ENCODE measurements at places on chromosomes 1 and 21.

DNA sequence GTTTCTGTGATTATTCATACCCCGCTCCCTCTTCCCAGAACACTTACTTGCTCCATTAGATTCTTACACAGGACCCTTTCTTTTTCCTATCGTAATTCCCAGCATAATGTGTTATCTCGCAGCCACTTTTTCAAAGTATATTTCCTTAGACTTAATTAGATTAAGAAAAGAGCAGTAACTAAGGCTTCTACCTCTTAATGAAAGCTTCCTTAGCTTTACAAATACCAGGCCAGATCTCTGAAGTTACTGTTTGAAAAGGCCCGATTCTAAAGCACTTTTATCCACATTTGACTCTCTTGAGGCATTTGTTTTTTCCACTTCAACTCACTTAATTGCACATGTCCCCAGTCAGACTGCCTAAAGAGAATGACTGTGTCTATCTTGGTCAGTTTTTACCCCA, 1264.3 kb upstream of the ADGRL2 start:
- DNase-seq: no peak

DNA sequence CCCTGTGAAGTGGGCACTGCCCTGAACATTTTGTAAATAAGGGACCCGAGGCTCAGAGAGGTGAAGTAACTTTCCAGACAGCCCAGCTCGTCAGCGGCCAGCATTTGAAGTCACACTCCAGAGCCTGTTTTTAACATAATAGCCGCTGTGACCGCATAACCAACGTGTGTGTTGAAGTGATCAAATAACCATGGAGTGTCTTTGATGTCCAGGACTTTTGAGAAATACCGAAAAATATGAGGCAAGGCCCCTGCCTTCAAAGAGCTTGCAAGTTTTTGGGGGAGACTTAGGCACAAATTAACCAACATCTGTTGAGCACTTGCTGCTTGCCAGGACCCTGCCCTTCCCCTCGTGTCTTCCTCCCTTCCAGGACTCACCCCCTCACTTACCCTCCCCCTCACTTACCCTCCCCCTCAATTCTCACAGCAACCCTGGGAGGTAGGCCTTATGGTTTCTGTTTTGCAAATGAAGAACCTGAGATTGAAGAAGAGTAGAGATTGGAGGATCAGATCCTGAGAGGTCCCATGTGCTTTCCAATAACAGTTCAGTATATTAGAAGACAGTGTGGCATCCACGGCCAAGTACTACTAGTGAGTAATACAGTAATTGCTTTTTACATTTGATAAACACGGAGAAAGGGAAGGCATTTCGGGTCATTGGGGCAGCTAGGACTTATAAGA, 1.3 kb upstream of the SLC16A1 start:
- DNase-seq: peak; percentile 89

DNA sequence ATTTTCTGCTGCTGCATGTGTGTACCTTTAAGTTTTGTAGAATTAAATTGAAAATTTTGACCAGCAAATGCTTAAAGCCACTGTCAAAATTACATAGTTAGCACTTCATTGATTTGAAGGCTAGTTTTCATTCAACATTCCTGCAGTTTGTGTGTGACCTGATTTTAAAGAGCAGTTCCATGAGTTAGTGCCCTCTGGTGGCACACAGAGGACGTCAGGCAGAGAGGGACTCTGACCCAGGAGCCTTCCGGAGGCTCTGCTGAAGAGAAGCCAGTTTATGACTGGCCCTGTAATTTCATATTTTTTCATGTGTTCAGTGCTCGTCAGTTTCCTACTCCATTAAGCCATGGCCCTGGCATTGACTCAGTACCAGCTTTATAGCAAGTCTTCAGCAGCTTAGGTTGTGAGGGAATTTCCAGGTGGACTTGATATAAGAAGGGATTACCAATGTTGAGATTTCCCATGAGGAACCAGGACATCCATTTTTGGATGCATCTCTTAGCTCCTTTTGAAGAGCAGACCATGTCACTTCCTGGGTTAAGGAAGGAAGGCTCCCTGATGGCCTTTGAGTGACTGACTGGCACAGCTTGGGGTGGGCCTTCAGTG, 104.7 kb downstream of the CAMTA1 start:
- DNase-seq: no peak

- no peak for DNase-seq
Observed at GRCh38 chr1:185734929-185735700, 924 bp downstream of the HMCN1 start.

- DNase-seq: no peak
Observed at GRCh38 chr1:114540272-114540671, 29.3 kb upstream of the TRIM33 start.

DNA sequence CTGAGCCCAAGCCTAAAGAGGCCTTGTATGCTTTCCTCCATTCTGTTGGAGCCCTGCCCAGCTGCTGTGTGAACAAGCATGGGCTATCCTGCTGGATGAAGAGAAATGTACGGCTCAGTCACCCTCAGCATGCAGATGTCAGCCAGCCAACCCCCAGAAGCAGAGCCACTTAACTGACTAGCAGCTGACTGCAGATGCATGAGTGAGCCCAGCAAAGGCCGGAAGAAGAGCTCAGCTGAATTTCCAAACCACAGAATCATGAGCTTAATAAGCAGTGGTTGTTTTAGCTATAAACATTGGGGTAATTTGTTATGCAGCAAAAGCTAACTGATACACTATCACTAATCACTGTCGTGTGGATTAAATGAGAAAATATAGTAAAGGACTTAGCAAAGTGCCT, 39.0 kb downstream of the FOXO6 start:
- peak; percentile 99 for DNase-seq

DNA sequence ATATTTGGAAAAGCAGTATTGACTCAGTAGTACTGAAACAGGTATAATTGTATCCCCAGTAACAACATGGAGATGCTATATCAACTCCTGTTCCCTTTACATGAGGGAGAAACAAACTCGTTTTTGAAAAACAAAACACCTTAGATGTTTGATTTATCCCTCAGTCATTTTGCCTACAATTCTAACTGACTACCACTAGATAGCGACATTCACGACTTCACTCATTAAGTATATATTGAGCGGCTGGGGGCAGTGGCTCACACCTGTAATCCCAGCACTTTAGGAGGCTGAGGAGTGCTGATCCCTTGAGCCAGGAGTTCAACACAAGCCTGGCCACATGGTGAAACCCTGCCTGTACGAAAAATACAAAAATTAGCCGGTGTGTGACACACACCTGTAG, 83.3 kb downstream of the CYYR1 start:
- no peak for DNase-seq

DNA sequence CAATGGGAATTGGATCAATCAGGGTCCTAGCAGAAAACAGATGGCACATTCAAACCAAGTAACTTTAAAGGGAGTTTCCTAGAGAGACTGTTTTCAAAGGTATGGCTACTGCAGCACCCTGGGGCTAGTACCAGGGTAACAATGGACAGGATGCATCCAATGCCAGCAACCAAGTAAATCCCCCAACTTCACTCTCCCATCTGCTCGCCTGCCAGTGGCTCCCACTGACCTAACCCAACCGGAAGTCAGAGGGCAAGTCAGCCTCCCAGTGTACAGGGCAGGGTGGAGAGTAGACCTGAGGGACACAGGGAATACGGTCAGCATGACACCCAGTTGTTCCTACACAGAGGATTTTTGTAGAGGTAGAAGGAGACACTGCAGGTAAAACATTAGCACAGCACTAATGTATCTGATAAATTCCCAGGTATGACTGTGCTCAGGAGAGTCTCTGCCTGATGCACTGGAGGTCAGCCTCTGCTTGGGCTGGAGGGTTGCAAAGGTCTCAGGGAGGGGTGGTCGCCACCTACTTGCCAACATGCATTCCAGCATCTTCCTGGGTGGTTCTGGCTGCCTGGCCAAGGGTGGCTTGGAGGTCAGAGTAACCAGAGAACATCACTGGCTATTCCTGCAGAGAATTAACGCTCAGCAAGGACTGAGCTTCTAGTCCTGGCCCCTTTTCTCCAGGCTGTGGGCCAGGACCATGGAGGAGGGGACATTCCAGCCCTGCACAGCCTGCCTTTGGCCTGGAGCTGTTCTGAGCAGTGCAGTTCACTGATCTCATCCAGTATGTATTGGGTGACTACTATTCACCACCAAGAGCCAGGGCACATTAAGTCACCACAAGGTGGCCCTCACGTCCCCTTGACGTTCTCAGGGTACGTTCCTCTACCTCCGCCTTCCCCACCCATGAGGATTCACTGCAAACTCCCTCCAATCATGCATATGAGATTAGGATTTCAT, 5.1 kb upstream of the GJA4 start:
- no peak for DNase-seq

- no peak for DNase-seq
Observed at GRCh38 chr1:27360159-27361043, 6.4 kb downstream of the MAP3K6 start.

GRCh38 chr1:25875154-25875855, at the start of gene PAQR7:
TSS of gene PAQR7 (minus strand) at chr1:25875708. CDS start at chr1:25863839, 11,869 bp downstream.
- no peak for DNase-seq

DNA sequence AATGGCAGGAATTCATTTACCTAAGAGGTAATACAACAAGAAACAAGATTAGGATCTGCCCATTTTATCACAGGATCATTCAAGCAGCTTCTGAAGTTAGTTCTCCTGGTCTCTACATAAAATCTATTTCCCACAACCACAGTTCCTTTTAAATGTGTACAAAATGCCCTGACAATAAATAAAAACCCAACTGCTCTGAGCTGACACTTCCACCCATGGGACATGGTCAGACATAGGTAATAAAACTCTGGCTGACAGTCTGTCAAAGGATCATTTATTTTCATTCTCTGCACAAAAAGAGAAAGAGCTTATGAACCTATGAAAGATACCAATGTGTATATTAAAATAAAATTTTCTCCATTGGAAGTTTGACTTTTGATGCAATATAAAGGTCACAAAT, 145.4 kb upstream of the PALMD start:
- DNase-seq: no peak

DNA sequence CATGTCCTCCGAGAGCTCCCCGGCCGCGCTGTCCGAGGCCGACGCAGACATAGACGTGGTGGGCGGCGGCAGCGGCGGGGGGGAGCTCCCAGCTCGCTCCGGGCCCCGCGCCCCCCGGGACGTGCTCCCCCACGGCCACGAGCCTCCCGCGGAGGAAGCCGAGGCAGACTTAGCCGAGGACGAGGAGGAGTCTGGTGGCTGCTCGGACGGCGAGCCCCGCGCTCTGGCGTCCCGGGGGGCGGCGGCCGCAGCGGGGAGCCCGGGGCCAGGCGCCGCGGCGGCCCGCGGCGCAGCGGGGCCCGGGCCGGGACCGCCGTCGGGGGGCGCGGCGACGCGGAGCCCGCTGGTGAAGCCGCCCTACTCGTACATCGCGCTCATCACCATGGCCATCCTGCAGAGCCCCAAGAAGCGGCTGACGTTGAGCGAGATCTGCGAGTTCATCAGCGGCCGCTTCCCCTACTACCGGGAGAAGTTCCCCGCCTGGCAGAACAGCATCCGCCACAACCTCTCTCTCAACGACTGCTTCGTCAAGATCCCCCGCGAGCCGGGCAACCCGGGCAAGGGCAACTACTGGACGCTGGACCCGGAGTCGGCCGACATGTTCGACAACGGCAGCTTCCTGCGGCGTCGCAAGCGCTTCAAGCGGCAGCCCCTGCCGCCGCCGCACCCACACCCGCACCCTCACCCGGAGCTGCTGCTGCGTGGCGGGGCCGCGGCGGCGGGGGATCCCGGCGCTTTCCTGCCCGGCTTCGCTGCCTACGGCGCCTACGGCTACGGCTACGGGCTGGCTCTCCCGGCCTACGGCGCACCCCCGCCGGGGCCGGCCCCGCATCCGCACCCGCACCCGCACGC, 547 bp downstream of the FOXD2 start:
- no peak for DNase-seq

DNA sequence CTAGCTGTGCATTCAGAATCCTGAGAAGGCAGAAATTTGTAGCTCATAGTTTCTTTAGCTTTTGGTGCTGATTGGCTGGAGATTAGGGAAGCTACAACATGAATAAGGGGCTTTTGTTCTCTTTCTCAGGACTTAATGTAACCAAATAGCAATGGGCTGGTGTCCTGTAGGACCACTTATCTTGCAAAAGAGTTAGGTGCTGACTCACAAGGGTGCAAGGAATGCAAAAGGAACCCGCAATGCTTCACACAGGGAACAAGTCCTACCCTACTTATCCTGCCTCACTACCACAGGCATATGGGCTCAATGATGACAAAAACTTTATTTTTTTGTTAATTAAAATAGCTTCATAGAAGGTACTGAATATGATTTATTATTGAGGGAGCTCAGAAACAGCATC, 541.5 kb downstream of the AMY1C start:
- no peak for DNase-seq

DNA sequence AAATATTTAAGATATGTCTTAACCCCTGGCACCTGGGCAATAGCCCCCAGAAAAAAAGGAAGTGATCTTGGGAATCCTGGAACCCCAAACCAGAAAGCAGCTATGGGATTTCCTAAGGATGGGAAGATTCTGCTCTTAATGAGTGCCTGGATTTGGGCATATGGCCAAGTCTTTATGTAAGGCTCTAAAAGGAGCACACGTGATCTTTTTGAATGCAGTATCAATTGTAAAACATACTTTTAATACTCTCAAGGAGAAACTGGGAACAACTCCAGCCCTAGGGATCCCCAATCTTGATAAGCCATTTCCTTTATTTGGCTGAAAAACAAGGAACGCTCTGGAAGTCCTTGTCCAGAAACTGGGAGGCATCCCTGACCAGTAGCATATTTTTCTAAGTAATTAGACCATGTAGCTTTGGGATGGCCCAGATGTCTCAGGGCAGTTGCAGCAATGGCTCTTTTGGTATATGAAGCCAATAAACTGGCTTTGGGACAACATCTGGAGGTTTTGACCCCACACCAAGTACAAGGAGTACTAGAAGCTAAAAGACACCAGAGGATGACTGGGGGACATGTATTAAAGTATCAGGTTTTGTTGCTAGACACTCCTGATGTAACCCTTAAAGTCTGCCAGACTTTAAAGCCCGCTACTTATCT, 80.9 kb upstream of the KIAA0040 start:
- DNase-seq: no peak

DNA sequence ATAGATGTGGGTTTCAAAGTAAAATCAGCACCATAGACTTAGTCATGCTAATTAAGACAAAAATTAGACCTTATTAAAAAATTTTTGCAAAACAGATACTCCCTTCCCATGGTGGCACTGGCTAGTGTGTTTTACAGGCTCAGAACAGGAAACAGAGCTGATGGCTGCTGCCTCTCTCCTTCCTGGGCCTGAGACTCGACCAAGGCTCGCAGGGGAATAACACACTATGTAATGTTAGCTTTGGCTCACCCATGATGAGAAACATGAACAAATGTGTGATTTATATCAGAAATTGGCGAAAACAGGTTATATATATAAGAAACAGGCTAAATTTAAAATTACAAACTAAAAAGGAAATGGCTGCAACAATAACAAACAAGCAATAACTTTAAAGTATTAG, 50.7 kb downstream of the ERG start:
- DNase-seq: no peak

- no peak for DNase-seq
Observed at GRCh38 chr1:59332983-59333382, 36.1 kb downstream of the FGGY start.

GRCh38 chr1:242128951-242129502, 130.1 kb upstream of the MAP1LC3C start:
- DNase-seq: peak; percentile 48

Data from NCI-H446 treated with DMSO at 0.1 percent for 48 hours (cell line).